ENCODE measurements at places on chromosomes 1 and 21. TPM values are rescaled to one million over a fixed set of nuclear protein-coding genes. Genes with fewer than 3 reads are reported as not detected.

DNA sequence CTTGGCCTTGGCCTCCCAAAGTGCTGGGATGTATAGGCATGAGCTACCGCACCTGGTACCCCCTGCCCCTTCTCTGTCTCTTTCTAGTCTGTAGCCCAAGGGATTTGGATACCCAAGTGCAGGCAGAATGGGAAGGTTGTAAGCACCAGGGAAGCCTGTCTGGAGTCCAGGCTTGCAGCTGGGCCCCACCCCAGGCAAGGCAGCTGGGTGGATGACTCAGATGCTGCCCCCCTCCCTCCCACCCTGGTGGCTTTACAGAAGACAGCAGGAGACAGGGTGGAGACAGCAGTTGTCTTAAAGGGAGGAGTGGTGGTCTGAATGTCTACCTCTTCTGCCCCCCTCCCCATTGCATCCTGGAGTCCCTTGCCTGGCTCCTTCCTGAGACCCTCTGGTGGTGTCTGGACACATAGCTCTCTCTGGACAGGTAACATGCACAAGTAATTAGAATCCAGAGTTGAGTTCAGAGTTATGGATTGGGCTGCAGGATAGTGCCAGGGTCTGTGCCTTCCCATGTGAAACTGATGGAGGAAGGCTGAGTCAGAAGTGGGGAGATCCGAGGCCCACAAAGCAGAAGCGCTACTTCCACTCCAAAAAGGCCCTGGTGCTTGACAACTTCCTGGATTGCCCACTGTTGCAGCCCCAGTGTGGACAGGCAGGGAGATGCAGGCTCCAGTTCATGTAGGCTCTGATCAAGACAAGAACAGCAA is 5.1 kb downstream of the LMNA start:
- DNase-seq: no peak

DNA sequence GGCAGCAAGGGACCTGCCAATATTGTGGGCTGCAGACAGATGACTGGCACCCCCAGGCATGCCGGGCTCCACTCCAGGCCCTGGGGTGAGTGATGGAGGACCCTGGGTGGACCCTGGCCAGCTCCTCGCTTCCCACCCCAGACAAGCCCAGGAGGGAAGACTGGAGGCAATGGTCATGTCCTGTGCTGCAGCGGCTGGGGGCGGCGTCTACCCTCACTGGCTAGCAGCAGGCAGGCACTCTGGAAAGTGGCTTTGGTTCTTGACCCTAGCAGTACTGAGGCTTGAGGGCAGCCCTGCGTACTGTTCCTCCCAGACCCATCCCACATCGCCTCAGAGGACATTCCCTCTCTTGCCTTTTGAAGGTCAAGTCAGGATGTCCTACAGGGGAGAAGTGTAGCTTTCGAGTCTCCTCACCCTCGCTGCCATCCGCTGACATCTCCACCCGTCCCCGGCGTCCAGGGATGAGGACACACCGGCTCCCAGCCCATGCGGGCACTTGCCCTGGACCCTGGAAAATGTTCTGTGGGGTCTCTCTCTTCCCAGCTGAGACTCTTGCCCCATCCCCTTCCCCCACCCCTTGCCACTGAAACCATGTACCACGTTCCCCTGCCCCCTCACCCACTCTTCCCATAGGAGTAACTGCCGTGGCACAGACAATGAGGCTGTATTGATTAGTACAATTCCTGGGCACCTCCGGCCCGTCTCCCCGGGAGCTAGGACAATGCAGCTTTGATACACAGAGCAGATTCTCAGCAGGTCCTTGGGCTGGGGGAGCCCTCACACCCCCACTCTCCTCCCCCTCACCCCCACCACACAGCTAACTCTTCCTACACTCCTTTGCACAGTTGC is 15.0 kb downstream of the SLC6A9 start:
- DNase-seq: no peak

Gene BEND5
- 30.4 TPM for total RNA-seq

DNA sequence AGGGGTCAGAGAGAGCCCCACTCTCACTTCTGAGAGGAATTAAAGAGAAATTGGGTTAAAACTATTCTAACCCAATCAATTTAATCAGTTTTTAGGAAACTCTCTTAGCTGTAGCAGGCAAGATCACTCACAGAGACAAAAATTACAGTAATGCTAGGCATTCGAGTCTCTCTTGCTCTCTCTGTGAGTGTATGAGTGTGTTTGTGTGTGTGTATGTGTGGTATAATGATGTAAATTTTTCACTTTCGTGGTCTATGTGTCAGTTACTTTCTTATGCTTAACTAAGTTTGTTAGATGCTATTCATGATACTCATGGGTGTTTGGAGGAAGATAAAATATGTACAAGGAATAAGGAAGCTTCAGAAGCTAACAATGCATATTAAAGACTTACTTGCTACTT is 131.3 kb downstream of the FASLG start:
- no peak for DNase-seq

GRCh38 chr1:206005778-206006180 is 2.6 kb upstream of the RAB7B start:
- no peak for DNase-seq

Gene PLA2G2A
- total RNA-seq: not detected
